Kidney (tissue), 22 donors: ENCODE measurements at places on chromosomes 2 and 18.

GRCh38 chr2:12277241-12278034 lies 439.3 kb upstream of the TRIB2 start:
- DNase-seq, result no peak

- no peak for DNase-seq
Observed at GRCh38 chr18:48766026-48766425, 184.7 kb downstream of the SMAD7 start.

GRCh38 chr2:217379807-217380206 lies 519.9 kb upstream of the TNP1 start:
- no peak for DNase-seq

DNA sequence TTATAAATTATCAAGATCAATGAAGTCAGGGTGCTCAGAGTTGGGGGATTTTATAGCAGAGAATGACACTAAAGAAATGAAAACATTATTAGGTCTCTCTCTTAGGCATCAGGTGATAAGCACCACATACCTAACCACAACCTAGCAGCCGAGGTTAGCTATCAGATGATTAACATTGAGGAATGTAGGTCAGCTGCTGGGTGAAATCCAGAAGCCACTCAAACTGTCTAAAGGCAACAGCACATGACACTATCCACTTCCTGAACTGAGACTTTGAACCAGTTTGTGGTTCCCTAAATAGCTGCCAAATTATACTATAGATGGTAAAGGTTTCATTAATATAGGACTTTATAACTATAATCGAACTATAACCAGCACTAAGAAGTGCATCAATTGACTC lies 4.7 kb downstream of the EPG5 start:
- peak; percentile 8 for DNase-seq

DNA sequence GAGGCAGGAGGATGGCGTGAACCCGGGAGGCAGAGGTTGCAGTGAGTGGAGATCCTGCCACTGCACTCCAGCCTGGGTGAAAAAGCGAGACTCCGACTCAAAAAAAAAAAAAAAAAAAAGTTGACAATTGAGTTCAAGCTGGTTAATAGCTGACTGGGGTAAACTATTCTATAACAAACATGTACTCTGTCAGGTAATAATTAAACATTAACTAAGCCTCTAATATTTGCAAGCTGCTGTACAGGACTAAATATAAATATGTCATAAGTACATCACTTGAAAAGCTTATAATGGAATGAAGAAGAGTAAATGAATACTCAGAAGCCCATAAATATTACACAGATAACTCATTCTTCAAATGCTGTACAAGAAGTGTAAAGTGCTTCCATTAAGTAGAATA lies 190.4 kb upstream of the CRIM1 start:
- DNase-seq, result no peak
